ENCODE measurements at places on chromosomes 4 and X.

GRCh38 chr4:140469791-140470733 lies 28.0 kb downstream of the MGAT4D start:
- DNase-seq = no peak

- no peak for DNase-seq
Observed at GRCh38 chr4:117512414-117512813, 427.0 kb upstream of the TRAM1L1 start.

GRCh38 chr4:181507938-181508337 lies 735.3 kb upstream of the TENM3 start:
- DNase-seq = no peak

- no peak for DNase-seq
Observed at GRCh38 chr4:124334119-124334518, 378.4 kb downstream of the ANKRD50 start.
